Stimulated activated naive B cell treated with anti-CD40 and anti-IgM and Interleukin-4, amounts not matched to agents 10 μg/mL and 1 μg/mL and 100 μg/mL, for 72 hours (primary cell): ENCODE measurements at places on chromosomes 7 and 10.
A peak's percentile ranks its signal among the peaks of the same experiment; 100 is the strongest.

- H3K4me3 ChIP-seq, result no peak overlapping the region
- H3K27me3 ChIP-seq, result peaks cover 19% of the 10 kb centered on the region
- H3K36me3 ChIP-seq, result no peaks in the 10 kb centered on the region
- no peak overlapping the region for H3K27ac ChIP-seq
- no peaks in the 10 kb centered on the region for H3K4me1 ChIP-seq
- DNase-seq, result no peak
Measured at GRCh38 chr10:43957267-43958070, 308.8 kb upstream of the ZNF32 start.

- H3K27me3 ChIP-seq, result no peaks in the 10 kb centered on the region
- no peaks in the 10 kb centered on the region for H3K4me1 ChIP-seq
- DNase-seq, result no peak
- no peak overlapping the region for H3K27ac ChIP-seq
Measured at GRCh38 chr7:114026486-114027089, 107.8 kb upstream of the PPP1R3A start.

GRCh38 chr7:90844421-90844820 lies 248.3 kb downstream of the CDK14 start:
- H3K36me3 ChIP-seq, result peaks cover 7% of the 10 kb centered on the region
- no peak overlapping the region for H3K27ac ChIP-seq
- H3K4me3 ChIP-seq, result no peak overlapping the region
- no peaks in the 10 kb centered on the region for H3K27me3 ChIP-seq

- DNase-seq, result no peak
- H3K27ac ChIP-seq, result no peak overlapping the region
- H3K36me3 ChIP-seq, result no peaks in the 10 kb centered on the region
- H3K4me1 ChIP-seq, result no peaks in the 10 kb centered on the region
- H3K27me3 ChIP-seq, result no peaks in the 10 kb centered on the region
Measured at GRCh38 chr10:113058523-113059370, 108.7 kb downstream of the TCF7L2 start.

- H3K27ac ChIP-seq, result no peak overlapping the region
- no peaks in the 10 kb centered on the region for H3K36me3 ChIP-seq
- no peaks in the 10 kb centered on the region for H3K27me3 ChIP-seq
Measured at GRCh38 chr7:55193245-55193644, 171.9 kb upstream of the LANCL2 start.

- no peaks in the 10 kb centered on the region for H3K36me3 ChIP-seq
- no peaks in the 10 kb centered on the region for H3K4me1 ChIP-seq
- no peak for DNase-seq
Measured at GRCh38 chr7:40374575-40374974, 239.8 kb downstream of the SUGCT start.

DNA sequence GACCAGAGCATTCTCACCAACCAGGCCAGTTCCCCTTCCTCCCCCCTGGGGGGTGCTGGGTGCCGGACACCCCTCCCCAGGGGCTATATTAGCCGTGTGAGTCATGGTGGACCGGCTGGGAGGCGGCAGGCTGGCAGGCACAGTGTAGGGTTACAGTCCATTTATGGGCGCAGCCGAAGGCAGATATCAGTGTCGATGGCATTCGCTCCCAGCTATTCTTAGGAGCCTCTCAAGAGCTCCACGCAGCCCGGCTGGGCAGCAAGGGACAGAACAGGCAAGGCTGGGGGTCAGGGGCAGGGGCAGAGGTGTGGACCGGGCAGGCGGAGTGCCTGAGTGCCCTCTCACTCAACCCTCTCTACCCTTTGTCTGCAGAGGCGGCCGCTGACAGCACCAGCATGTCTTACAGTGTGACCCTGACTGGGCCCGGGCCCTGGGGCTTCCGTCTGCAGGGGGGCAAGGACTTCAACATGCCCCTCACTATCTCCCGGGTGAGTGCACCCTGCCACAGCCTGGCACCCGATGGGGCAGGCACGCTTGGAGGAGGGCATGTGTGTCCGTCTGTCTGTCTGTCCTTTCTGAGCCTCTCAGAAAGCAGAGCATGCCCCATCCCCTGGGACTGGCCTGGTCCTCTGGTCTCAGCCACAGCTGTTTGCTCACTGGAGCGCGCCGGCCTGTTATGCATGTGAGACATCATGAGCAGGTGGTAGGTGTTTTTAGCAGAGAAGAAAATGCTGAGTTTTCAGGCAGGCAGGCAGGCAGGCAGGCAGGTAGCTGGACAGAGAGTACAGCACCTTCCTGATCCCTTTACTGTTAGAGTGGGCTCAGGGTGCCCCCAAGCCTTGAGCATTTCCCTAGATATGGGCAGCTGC lies at the start of gene LDB3:
Gene LDB3, plus strand, starts transcription at position 215 of the 869 bp plus-strand sequence. Its CDS starts 181 bp downstream, at position 396.
- no peak within 1 kb of the TSS for H3K4me3 ChIP-seq

- H3K27ac ChIP-seq, result no peak overlapping the region
- H3K4me1 ChIP-seq, result peaks cover 21% of the 10 kb centered on the region
- DNase-seq, result no peak
- no peaks in the 10 kb centered on the region for H3K36me3 ChIP-seq
- H3K27me3 ChIP-seq, result peaks cover 14% of the 10 kb centered on the region
Measured at GRCh38 chr7:29242265-29242664, 47.7 kb downstream of the CHN2 start.

DNA sequence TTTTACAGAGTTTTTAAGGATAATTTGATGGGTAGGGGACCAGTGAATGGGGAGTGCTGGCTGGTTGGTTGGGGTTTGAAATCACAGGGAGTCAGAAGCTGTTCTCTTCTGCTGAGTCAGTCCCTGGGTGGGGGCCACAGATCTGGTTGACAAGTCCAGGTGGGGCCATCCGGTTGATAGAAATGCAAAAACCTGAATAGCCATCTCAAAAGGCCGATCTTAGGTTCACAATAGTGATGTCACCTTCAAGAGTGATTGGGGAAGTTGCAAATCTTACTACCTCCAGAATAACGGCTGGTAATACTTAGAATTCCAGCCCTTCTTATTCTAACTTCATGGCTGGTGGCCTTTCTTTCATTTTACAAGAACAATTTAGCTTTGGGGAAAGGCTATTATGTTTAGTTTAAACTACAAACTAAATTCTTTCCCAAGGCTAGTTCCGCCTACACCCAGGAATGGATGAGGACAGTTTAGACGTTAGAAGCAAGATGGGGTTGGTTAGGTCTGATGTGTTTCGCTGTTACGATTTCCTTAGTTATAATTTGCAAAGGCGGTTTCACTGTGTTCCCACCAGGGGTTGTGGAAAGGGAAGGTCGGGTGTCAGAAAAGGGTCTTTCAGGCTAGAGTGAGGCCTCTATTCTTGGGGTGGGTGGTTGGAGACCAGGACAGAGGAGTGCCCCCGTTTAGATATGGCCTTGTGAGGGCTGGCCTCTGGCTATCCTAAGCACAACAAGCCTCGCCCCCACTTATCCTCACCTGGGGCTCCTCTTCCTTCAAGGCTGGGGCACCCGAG lies 27.4 kb downstream of the IFT22 start:
- H3K36me3 ChIP-seq, result no peaks in the 10 kb centered on the region
- H3K4me1 ChIP-seq, result peaks cover 12% of the 10 kb centered on the region
- no peak overlapping the region for H3K4me3 ChIP-seq
- no peak for DNase-seq

GRCh38 chr7:31690935-31691334 lies 3.9 kb downstream of the PPP1R17 start:
- no peak for DNase-seq
- no peak overlapping the region for H3K4me3 ChIP-seq
- peaks cover 11% of the 10 kb centered on the region for H3K27me3 ChIP-seq
- peaks cover 23% of the 10 kb centered on the region for H3K4me1 ChIP-seq

DNA sequence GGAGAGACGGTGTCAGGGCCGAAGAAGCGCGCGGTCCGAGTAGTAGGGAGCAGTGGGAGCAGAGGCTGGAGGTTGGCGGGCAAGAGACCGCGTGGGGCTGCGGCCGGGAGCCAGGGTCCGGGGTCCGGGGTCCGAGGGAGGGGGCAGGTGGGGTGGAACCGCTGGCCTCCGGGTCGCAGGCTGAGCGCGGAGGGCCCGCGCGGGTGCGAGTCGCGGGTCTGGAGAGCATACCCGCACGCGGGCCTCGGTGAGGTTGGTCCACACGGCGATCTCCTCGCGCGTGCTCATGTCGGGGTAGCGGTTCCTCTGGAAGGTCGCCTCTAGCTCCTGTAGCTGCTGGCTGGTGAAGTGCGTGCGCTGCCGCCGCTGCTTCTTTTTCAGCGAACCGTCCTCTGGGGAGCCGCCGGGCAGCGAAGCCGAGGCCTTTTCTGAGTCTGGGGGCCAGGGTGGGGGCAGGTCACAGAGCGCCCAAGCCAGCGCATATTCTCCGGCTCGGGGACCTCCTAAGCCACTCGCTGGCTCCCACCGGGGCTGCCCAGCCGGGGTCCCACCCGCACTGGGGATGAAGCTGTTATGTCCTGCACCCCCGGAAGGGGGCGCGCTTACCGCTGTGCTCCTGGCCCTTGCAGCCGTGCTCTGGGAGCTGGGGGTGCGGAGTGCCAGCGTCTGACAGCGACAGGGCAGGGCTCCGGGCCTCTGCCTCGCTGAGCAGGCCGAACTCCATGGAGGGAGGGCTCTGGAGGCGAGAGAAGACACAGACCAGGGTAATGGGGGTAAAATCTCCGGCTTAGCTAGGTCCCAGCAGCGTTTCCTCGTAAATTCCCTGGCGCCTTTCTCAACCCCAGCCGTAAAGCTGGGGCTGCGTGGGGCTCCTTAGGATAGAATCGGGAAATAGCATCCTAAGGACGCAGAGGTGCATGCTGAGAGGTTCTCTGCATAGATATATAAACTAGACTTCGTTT lies 5.5 kb downstream of the ELOVL3 start:
- H3K36me3 ChIP-seq, result peaks cover 1% of the 10 kb centered on the region
- peaks cover 10% of the 10 kb centered on the region for H3K4me1 ChIP-seq
- H3K27ac ChIP-seq, result peak overlapping the region; percentile 72
- peaks cover 75% of the 10 kb centered on the region for H3K27me3 ChIP-seq
- peak; percentile 46 for DNase-seq
- peak overlapping the region; percentile 80 for H3K4me3 ChIP-seq

DNA sequence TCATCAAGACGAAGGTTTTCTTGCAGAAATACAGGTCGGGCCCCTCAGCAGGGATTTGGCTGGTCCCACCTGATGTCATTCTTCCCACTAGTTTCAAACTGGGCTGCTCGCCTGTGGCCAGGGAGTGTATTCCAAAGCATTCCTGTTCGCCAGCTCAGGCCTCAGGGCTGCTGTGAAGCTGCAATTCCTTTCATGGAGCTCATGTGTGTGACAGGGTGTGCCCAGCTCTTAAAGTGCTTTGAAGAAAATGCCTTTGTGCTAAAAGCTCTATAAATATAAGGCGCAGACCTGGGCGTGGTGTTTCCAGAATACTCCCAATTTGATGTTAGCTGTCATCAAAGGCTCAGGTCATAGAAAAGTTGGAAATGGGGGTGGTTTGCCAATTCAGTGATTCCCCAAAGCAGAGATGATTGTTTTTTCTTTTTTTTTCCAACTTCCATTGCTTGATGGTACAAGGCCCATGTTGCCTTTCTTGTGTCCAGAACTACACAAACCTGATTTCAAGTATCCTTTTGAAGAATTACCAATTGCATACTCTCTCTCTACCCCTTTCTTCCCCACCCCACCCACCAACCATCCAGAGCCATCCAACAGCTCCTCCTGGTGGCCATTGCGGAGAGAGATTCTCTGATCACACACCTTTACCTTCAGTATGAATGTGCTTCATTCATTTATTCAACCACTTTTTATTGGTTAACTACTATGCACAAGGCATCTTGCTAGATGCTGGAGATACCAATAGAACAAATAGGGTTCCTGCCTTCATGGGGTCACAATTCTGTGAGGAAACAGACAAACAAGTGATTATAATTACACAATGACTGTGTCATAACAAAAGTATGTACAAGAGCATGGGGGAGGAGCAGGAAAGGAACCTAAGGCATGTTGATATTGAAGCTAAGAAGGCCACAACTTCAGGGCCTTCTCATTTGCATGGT lies 297.3 kb upstream of the LYZL1 start:
- H3K4me3 ChIP-seq, result no peak overlapping the region
- H3K27ac ChIP-seq, result no peak overlapping the region
- no peaks in the 10 kb centered on the region for H3K36me3 ChIP-seq
- DNase-seq, result peak; percentile 17
- H3K4me1 ChIP-seq, result no peaks in the 10 kb centered on the region

GRCh38 chr10:36880898-36881297 lies 244.5 kb upstream of the ANKRD30A start:
- peaks cover 11% of the 10 kb centered on the region for H3K27me3 ChIP-seq

- no peaks in the 10 kb centered on the region for H3K27me3 ChIP-seq
- no peak for DNase-seq
- H3K27ac ChIP-seq, result no peak overlapping the region
- no peak overlapping the region for H3K4me3 ChIP-seq
Measured at GRCh38 chr7:94426980-94427875, 32.5 kb downstream of the COL1A2 start.

DNA sequence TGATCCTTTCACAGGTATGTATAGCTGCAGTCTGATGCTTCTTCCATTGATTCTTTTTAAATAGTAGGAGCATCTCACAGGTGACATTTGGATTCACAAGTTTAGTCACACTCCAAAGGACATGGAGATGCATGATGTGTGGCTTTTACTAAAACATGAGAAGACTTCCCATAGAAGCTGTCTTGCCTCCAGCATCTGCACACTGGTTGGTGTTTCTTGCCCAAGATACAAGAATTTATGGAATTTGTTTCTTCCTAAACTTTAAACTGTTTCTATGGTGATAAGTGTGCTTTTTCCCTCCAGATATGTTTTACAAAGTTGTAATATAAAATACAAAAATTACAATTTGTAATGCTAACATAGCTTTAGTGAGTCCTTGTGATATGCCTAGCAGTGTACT lies 24.2 kb downstream of the ADIRF start:
- no peaks in the 10 kb centered on the region for H3K36me3 ChIP-seq
- no peak overlapping the region for H3K4me3 ChIP-seq
- DNase-seq, result no peak
- H3K27me3 ChIP-seq, result peaks cover 28% of the 10 kb centered on the region

GRCh38 chr10:25125201-25125611 lies 49.6 kb upstream of the GPR158 start:
- no peak overlapping the region for H3K4me3 ChIP-seq
- peaks cover 8% of the 10 kb centered on the region for H3K27me3 ChIP-seq
- no peaks in the 10 kb centered on the region for H3K36me3 ChIP-seq

- DNase-seq, result no peak
- peaks cover 12% of the 10 kb centered on the region for H3K27me3 ChIP-seq
- H3K36me3 ChIP-seq, result no peaks in the 10 kb centered on the region
- no peaks in the 10 kb centered on the region for H3K4me1 ChIP-seq
Measured at GRCh38 chr10:132810141-132810806, 24.3 kb upstream of the NKX6-2 start.

GRCh38 chr10:121332353-121332752 lies 265.9 kb downstream of the FGFR2 start:
- no peaks in the 10 kb centered on the region for H3K4me1 ChIP-seq
- H3K27ac ChIP-seq, result no peak overlapping the region
- no peak for DNase-seq
- no peaks in the 10 kb centered on the region for H3K36me3 ChIP-seq

DNA sequence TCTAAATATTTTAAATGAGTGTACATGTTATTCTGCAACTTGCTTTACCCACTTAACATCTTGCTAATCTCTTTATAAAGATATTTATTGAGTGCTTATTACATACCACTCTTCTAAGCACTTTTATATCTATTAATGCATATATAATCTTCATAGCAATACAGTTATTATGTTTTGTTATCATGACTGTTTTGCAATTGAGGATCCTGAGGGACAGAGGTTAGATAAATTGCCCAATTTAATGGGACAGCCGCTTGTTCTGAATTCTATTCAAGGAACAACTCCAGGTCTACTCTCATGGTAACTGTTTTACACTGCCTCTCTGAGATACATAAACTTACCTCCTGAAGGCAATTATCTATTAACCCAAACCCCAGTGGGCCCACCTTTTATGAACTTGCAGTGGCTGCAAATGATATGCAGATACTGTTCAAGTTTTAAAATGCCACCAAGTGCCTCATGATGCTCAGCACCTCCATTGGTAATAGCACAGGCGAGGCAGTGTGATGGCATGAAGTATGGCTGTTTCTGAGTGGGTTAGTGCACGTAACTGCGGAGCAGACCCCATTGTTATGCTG lies 60.5 kb downstream of the PON1 start:
- H3K27ac ChIP-seq, result no peak overlapping the region
- H3K27me3 ChIP-seq, result no peaks in the 10 kb centered on the region
- no peak overlapping the region for H3K4me3 ChIP-seq
- no peaks in the 10 kb centered on the region for H3K4me1 ChIP-seq
